ENCODE measurements at places on chromosomes 3 and 15.

DNA sequence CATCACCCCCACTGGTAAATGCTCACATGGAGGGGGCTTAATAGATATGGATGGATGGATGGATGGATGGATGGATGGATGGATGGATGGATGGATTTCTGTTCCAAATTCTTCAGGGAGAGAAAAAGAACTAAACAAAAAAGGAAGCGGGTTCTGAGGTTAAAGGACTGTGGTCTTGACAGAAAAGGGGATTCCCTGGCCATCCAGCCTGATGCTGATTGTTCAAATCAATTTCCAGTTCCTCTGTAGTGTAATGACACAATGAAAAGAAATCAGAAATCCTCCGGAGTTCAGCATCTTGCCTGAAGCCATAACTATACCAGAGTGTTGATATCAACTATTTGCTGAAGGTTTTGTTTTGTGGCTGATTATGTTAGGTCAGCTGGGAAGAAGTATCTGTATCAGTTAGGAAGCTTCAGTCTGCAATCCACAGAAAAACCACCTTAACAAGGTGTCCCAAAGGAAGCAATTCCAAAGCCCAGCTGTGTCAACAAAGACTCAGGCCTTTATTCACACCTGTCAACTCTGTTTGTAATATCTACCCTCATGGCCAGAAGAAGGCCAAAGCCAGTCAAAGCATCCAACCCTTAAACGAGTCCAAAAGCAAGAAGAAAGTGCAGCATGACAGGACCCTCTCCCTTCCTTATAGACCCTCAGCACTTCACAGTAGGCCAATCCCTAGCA is 24.5 kb upstream of the RASA2 start:
- no peak for DNase-seq

DNA sequence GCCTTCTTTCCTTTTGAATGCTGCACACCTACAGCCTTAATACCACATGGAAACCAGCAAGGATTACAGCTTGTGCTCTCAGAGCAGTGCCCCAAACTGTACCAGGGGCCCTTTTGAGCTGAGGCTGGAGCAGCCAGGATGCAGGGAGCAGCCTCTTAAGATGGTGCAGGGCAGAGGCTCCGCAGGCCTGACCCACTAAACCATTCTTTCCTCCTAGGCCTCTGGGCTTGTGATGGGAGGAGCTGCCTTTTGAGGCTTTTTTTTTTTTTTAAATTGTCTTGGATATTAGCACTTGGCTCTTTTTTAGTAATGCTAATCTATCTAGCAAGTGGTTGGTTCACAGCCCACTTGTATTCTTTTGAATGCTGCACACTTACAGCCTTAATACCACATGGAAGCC is 37.7 kb downstream of the PFN2 start:
- no peak for DNase-seq

- no peak for DNase-seq
Observed at GRCh38 chr15:46461416-46461815, 826.6 kb downstream of the SQOR start.

GRCh38 chr3:169939751-169940150 is 26.9 kb upstream of the SEC62 start:
- DNase-seq = no peak

DNA sequence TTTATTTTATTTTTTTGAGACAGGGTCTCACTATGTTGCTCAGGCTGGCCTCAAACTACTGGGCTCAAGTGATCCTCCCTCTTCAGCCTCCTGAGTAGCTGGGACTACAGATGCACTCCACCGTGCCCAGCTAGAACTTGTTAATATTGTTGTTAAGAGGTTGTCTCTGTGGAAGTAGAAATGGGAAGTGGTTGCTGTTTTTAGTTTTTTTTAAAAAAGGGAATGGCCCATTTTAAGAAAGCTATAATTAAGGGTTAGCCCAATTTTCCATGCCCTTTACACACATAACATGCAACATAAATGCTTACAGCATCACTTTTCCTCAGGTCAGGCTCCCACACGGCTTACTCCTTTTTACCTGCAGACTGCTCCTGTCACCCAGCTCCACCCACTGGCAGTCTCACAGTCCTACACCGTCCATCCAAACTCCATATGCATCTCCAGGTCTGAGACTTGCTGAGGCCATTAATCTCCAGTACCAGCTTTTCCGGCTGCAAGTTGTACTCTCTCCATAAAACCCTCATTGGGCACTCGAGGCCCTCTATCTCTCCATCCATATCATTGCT is 19.8 kb downstream of the MORC1 start:
- DNase-seq = no peak

DNA sequence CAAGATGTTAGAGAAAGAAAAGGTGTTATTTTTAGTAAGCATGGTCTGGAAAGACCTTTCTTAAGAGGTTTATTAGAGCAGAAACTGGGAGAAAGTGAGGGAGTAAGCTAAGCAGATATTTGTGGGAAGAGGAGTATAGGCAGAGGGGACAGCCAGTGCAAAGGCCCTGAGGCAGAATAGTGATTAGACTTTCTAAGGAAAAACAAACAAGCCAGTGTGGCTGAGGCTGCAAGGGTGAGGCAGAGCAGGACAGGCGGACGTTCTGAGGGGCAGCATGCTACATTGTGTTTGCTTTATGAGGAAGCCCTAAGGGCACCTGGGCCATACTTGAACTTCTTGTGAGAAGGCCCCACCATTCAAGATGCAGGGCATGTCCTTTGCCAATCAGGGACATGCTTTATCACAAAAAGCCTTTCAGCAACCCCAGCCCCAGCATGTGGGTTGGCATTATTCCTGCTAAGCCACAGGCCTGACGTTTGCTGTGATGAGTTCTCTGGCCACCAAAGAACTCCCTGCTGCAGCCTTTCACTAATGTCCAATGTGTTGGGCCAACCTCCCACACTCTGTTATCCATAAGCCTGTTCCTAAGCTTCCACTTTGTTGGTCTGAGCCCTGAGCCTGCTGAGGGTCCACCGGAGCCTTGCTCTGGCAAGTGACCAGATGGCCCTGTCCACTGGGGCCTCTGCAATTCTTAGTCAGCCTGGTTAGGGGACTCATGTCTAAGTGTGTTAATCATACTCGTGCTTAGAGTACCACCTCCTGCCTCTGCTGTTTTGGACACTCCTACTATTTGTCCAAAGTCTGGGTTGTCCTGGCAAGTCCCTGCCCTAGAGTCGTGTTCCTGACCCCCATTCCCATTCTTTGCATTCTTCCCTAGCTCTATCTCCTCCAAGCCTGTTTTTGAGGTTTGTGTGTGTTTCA is 209.9 kb upstream of the CTNNB1 start:
- DNase-seq = no peak

DNA sequence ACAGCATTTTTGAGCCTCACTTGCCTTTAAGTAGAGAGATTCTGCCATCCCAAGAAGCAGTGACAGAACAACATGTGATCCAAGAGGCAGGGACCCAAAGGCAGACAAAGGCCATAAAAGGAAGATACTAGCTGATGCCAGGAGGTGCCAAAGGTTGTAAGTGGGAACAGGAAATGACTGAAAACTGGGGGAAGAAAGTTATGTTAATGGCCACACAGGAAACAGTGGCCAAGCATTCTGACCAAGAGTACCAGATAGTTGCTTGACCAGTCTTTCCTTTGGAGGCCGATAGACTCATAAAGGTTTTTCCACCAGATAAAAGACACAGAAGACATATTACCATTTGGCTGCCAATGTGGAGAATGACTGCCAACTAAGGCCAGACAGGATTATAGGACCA is 274.5 kb upstream of the PEX5L start:
- no peak for DNase-seq
